ENCODE measurements at places on chromosomes 11 and 22.

GRCh38 chr11:22193348-22194051 is 615 bp downstream of the ANO5 start:
- no peak for DNase-seq

DNA sequence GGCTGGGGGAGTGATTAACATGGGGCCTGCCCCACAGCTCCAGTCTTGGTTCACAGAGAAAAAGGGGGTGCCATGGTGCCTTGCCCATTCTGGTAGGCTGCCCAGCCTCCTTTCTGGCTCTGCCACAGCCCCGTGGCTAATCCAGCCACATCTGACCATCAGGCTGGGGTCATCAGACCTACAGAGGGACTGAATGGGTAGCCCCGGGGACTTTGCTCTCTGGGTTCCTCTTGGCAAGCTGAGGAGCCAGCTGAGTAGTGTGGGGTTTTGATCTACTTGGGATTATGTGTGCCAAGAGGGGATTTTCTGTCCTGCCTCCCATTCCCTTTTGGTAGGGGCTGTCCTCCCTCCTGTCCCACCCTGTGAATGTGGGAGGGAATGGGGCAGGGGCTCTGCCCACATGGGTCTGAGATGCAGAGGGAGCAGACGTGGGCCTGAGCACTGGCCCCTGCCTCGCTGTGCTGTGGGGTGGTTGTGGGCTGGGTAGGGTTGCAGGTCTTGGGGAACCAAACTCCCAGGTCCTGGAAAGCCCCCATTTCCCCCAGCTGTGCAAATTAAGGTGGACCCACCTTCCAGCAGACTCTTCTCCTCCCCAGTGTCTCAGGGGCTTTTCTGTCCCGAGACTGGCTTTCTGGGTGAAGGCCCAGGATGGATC is 32.0 kb downstream of the CD82 start:
- DNase-seq = no peak

DNA sequence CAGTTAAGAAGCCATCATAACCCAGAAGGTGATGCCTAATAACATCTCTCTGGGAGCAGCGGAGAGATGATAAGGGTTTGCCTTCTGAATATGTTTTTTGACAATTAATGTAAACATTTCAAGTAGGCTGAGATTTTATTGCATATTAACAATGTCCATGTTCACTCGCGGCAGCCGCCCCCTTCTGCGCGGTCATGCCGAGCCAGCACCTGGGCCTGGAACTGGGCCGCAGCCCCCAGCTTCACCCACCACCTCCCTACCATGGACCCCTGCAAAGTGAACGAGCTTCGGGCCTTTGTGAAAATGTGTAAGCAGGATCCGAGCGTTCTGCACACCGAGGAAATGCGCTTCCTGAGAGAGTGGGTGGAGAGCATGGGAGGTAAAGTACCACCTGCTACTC is 4.3 kb upstream of the SAA1 start:
- DNase-seq = no peak

GRCh38 chr22:17303840-17304779 is 65.2 kb upstream of the CECR2 start:
- DNase-seq = no peak

DNA sequence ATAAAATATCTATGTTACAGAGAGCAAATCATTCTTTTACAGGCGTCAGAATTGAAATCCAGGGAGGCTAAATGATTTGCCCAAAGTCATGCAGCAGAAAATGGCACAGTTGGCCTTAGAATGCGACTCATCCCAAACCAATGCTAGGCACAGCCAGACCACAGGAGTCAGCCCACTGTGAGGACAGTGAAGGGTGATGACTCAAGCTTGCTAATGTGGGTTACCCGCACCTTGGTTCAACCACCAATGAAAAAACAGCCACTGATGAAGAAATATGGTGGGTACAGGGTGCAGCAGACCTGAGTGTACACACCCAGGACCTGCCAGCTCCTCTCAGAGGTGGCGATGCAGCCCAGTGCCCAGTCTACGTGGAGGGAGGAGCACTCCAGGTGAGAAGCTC is 89.7 kb downstream of the ZC3H12C start:
- no peak for DNase-seq

DNA sequence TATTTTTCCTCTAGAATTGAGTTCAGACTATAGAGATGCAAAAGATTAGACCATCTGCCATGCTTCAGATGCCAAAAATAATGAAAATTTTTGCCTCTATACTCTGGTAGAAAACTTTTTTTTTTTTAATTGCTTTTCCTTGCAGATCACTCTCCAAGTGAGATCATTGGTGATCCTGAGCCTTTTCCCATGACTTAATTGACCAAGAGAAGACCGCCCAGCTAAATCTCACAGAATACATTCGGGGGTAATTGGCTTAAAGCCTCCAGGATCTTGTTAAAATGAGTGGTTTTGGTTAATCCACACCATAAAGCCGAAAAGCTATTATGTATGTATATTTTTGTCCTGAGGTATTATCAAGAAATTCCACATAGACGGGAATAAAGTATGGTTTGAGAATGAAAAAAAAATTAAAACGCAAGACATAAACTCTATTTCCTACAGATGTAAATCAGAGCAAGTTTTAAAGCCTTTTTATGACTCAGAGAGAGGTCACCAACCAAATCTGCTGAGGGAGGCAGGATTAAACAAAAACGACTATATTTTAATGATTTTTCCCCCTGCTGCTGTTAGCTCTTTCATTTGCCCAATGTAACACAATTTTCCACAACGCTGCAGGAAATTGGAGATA is 64.0 kb downstream of the PARVA start:
- no peak for DNase-seq

GRCh38 chr11:31387379-31387778 is 17.7 kb downstream of the DNAJC24 start:
- DNase-seq = no peak

- DNase-seq = no peak
Measured at GRCh38 chr11:119671051-119671450, 57.9 kb downstream of the NECTIN1 start.

GRCh38 chr22:45341498-45341897 is 31.8 kb downstream of the FAM118A start:
- no peak for DNase-seq

DNA sequence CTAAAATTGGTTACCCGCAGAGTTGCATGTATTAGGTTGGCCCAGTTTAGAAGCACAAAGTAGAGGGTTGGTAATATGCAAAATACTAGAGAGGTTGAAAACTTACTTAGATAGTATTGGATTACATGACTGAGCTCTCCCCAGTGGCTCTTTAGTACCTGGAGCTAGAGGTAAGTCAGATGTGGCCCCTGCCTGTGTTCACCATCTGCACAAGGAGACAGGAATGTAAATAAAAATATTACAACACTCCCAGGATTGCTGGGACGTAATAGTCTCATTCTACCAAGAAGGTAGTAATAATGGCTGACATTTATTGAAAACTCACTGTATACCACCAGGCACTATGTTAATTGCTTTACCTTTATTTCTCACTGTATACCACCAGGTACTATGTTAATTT is 129.6 kb downstream of the SLC17A6 start:
- DNase-seq = no peak

GRCh38 chr11:21552911-21553310 is 640.0 kb upstream of the ANO5 start:
- DNase-seq = no peak

DNA sequence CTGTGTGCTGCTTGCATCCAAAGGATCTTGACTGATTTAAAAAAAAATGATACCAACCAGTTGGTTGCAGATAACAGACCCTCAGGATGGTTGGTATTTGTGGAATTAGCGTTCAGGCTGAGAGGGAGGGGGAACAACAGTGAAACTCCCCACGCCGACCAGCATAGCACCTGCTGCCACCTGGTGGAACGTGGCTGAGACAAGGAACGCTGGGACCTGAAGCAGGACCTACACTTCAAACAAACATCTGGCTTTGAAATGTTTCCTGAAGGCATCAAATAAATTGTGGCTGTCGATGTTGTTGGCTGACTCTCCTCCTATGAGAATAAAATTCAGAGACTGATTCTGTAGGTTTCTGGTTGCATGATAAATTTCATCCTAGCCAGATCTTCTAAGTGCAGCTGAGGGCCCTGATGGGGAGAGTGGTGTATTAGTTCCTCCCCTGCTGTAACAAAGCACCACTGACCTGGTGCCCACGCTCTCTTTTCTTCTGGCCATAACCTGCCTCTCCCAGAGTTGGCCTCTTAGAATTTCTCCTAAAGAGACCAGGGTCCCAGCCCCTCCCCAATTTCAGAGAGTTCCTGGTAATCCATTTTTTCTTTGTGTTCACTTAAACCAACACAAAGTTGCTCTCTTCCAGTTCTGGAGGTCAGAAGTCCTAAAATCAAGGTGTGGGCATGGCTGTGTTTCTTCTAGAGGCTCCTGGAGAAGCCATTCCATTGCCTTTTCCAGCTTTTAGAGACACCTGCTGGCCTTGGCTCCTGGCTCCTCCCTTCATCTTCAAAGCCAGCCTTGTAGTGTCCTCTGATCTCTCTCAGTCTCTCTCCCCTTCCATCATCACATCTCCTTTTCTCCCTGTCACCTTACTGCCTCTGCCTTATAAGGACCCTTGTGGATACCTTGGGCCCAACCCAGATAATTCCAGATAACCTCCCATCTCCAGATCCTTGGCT is 17.3 kb downstream of the APOL2 start:
- no peak for DNase-seq

DNA sequence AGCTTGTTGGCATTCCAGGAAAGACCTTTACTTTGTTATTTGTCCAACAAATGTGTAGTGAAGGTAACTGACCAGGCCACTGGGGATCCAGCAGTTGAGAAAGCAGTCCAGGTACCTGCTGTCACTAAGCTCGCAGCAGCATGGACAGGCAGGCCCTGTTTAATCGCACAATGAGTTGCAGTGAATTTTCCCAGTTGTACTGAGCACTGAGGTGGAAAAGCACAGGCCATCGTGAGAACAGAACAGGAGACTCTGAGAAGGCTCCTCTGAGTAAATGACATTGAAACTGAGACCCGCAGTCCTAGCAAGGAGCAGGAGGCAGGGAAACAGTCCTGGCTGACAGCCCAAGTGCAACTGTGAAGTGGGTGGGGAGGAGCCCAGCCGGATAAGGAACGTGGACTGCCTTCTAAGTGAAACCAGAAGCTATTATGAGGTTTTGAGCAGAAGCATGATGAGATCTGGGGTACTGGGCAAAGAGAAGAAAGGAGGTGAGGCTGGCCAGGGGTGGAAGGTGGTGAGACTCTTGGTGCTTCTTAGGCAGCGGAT is 39.8 kb upstream of the CDON start:
- DNase-seq = no peak

- DNase-seq = no peak
Measured at GRCh38 chr11:123642435-123642834, 12.0 kb downstream of the SCN3B start.

GRCh38 chr11:27482793-27483192 is 10.2 kb upstream of the LGR4 start:
- DNase-seq = no peak

DNA sequence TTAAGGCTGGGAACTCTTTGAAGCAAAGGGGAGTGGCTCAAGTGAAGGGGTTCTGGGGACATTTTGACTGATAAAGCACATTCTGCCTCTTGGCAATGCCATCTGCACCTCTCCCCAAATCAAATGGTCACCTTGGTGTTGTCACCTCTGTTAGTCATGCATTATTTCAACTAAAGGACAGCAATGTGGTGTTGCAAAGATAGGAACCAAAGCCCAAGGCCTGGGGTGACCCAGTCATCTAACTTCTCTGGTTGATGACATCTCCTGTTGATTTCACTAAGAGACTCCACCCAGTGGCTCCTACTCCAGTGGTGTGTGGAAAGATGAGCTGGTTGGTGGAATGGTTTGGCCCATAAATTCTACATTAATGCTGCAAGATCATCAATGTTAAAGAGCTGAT is 7.8 kb upstream of the MS4A1 start:
- DNase-seq = no peak

DNA sequence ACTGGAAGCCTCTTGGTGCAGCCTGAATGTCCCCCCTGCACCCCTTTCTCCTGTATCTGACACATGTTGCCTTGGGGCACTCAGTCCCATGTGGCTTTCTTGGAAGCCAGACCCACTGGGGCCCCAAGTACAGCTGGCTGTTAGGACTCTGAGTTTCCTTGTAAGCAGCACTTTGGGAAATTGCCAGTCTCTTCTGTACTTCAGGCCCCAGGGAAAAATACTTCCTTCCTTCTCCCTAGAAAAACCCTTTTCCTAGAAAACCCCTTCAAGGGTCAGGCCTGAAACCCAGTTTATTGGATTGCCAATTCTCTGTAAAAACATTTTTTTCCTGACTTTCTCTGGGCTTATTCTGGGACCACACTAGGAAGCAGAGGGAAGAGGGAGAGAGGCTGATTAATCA is 360.3 kb downstream of the TENM4 start:
- no peak for DNase-seq

GRCh38 chr11:134584001-134584561 is 172.0 kb upstream of the B3GAT1 start:
- DNase-seq = no peak

- no peak for DNase-seq
Measured at GRCh38 chr11:12100841-12101242, 9.5 kb upstream of the MICAL2 start.

DNA sequence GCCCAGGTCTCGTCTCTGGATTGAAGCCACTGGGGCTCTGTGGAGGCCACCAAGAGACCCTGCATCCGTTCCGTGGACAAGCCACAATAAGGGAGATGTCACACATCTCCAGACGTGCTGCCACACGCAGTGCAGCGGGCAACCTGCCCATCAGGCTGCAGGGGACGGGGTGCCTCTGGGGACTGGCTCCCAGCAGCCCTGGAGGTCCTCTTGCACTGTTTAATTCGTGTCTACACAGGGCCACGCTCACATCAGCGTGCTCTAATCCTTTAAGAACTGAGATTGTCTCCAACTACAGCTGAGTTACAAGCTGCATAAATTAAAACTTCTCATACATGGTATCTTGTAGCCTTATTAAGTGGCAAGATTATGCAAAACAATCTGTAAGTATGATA is 1232.2 kb downstream of the BRD1 start:
- no peak for DNase-seq

DNA sequence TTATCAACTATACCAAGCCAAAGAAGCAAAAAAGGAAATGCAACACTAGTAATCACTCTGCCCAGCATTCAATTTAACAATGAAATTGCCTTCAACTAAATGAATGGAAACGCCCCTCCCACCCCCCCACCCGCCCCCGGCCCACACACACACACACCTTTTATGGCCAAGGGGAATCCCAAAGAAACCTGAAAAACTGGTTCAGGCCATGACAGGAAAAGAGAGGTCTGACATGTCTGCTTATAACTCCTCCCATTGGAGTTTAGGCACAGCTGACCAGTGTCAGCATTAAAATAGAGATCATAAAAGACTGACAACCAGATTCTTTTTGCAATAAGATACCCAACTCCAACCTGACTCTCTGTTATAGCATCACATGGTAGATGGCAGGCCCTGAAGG is 42.6 kb downstream of the ACER3 start:
- DNase-seq = no peak

GRCh38 chr11:114346709-114347141 is 50.5 kb downstream of the NNMT start:
- no peak for DNase-seq

All from NCI-H2081 treated with DMSO at 0.1 percent for 48 hours (cell line).